ENCODE measurements at places on chromosomes 4 and X.

DNA sequence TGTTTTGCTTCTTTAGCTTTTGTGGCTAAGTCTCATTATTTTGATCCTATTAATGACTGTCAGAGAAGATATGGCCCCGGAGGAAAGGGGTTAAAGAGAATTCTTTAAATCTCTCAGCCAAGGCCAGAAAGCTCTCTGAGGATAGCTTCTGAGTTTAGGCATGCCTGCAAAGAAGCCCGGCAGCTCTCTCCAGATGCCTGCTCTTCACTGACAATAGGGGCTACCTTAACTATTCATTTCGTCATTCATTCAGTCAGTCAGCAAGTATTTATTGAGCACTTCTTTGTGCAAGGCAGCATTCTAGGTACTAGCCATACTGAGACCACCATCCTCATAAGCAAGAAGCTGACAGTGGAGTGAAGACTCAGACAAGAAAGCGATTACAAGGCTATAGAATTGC is 34.0 kb upstream of the BMP15 start:
- no peak for DNase-seq

DNA sequence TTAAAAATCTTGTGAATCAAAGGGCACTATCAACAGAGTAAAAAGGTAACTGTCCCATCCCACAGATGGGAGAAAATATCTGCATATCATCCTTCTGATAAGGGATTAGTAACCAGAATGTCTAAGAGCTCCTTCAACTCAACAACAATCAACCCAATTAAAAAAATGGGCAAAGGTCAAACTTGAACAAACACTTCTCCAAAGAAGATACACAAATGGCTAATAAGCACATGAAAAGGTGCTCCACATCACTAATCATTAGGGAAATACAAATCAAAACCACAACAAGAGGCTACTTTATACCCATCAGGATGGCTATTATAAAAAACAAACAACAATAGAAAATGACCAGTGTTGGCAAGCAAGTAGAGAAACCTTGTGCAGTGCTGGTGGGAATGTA is 43.3 kb downstream of the TMEM165 start:
- DNase-seq = no peak

GRCh38 chr4:151901631-151902030 is 140.8 kb upstream of the GATB start:
- DNase-seq = no peak

GRCh38 chrX:140022482-140022881 is 57.2 kb upstream of the CXorf66 start:
- no peak for DNase-seq

DNA sequence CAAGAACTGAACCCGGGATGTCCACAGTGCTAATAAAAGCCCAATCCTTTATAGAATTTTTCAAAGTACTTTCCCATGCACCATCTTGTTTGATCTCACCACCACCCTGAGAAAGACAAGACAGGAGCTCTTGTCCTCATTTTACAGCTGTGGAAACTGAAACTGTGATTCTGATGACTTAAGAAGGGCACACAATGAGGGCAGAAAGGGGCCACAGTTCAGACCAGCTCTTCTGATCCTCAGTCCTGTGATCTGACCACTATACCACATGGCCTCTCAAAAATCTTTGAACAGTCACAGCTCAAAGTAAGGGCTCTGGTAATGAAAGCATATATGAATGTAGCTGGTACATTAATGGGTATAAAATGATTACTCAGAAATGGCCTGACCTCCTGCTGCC is 127.3 kb upstream of the CPEB2 start:
- no peak for DNase-seq

DNA sequence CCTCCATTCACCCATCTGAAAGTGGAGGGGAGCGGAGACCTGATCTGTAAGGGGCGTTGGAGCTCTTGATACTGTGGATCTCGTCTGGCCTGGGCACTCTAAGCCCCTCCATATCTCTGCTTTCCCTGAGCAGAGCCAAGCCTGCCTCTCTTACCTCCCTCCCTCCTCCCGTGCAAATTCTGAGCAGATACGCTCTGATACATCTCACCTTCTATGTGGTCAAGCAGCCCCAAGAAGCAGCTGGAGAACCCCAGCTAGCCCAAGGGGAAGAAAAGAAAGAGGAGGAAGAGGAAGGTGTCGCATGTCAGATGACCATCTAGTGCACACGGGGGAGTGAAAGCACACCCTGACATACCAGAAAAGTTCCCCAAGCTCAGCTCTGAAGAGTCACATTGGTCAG is 1.9 kb upstream of the DGAT2L6 start:
- DNase-seq = no peak

DNA sequence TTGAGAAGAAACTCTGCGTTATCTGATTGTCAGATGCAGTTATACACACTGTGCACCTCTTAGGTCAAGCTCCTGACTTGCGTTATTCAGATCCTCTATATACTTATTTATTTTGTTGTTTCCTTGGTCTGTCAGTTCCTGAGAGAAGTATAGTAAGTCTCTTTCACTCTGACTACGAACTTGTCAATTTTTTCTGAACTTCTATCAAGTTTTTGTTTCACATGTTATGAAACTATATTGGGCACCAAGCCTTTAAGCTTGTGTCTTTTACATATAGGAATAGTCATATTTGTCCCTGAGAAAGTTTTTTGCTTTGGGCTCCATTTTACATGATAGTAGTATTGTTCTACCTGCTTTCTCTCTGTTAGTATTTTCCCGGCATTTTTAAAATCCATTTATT is 31.7 kb downstream of the ZNF275 start:
- DNase-seq = no peak

- no peak for DNase-seq
Measured at GRCh38 chr4:8778291-8778690, 93.3 kb downstream of the HMX1 start.

DNA sequence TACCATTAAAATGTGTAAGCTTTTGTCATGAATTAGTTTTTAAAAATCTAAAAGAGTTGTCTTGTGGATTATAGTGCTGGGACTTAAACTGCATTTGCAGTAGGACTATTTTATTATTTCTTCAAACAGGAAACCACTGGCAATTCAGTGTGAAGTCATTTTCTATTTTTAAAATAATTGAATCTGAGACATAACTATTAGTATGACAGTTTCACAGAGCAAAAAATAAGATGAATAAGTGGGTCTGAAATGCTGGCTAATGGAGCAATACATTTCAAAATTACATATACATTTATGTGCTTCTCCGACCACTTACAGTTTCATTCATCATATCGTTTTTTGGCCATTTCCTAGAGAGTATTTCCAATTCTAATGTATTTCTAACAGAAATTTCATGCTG is 75.3 kb upstream of the RAPGEF2 start:
- no peak for DNase-seq

DNA sequence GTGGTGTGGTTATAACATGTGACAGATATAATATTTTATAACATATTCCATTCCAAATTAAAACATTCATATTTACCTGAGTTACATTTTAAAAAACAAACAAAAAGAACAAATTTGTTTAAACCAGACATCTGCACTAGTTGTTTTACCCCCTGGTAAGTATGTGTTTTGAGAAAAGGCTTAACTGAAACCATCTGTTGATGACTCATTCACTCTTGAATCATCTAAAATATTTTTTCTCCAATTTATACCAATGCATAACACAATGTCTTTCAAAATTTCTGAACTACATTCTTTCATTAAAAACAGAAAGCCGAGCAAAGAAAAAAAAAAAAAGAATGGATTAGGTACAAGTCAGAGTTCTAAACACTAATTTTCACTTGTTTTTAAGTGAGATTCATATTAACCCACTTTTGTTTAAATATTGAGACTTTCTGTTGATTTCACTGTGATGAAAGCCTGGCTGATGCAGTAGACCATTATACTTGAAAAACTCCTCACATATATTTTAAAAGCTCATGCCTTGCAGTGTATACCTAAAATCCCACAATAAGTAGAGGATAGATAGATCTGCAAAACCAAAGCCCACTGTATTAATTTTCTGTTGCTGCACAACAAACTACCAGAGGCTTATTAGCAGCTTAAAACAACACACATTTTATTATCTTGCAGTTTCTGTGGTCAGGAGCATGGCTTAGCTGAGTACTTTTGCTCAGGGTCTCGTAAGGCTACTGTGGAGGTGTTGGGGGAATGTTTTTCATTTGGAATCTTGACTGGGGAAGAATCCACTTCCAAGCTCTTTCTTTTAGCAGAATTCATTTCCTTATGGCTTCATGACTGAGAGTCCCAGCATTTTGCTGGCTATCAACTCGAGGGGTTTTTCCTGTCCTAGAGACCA is 221.5 kb downstream of the PCDH18 start:
- no peak for DNase-seq

DNA sequence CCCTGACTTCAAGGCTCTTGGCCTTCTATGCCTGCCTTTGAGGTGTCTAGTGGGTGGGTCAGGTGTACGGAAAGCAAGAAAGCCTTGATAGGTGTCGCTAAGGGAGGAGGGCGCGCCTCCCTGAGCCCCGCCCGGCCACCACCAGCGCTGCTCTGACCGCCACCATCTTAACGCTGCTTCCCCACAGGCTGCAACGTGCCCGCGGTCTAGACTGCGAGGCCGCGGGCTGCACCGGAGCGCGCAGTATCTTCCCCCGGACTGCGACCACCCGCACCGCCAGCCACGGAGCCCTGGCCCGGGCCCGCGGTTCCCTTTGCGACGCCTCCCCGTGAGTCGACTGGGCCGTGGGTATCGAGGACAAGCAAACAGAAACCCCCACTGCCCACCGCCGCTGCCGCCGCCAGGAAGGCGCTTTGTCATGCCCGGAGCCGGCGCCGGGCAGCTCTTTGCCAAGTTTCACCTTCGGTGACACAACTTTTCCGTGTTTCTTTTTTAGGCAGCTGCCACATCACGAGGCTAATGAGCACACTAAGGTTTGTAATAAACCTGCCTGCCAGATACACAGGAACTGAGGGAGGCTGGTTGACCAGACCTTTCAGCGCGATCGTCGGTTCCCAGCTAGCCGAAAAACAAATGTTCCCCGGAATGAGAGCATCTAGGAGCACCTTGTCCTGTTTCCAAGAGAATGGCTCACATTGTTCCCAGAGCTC is 335.8 kb upstream of the F9 start:
- DNase-seq = no peak

DNA sequence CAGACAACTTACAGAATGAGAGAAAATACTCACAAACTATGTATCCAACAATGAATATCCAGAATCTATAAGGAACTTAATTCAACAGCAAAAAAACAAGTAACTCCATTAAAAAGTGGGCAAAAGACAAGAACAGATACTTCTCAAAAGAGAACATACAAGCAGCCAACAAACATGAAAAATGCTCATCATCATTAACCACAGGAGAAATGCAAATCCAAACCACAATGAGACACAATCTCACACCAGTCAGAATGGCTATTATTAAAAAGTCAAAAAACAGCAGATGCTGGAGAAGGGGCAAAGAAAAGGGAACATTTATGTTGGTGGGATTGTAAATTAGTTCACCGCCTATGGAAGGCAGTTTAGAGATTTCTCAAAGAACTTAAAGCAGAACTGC is 150.3 kb downstream of the FGF16 start:
- no peak for DNase-seq

DNA sequence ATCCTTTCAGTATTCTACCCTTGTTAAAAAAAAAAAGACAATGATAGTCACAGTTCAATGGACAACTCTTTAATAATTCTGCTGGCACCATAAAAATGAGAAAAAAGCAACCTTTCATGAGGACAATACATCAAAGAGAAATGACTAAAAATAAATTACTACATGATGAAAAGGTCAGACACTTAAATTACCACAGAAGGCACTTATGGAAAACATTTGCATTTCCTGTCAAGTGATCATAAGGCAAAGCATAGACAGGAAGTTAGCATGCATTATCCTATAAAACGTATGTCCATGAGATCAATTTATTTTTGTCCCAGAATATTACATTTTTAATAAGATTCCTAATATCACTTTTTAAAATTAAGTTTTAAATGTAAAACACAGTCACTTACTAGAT is 303.8 kb downstream of the SPOCK3 start:
- DNase-seq = no peak

DNA sequence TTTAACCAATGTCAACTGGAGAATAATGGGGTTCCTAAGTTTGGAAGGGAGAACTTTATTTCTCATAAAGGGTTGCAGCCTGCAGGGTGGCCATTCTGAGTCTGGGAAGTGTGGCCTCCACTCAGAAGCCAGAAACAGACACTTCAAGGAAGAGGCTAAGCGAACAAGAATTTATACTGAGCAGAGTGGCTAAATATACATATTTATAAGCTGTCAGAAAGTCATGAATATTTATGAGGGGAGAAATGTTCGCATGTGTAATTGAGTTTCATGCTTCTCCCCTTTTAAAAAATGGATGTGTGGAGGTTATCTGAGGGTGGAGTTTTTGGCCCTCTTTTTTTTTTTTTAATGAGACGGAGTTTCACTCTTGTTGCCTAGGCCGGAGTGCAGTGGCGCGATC is 78.1 kb upstream of the PLAC8 start:
- DNase-seq = no peak

DNA sequence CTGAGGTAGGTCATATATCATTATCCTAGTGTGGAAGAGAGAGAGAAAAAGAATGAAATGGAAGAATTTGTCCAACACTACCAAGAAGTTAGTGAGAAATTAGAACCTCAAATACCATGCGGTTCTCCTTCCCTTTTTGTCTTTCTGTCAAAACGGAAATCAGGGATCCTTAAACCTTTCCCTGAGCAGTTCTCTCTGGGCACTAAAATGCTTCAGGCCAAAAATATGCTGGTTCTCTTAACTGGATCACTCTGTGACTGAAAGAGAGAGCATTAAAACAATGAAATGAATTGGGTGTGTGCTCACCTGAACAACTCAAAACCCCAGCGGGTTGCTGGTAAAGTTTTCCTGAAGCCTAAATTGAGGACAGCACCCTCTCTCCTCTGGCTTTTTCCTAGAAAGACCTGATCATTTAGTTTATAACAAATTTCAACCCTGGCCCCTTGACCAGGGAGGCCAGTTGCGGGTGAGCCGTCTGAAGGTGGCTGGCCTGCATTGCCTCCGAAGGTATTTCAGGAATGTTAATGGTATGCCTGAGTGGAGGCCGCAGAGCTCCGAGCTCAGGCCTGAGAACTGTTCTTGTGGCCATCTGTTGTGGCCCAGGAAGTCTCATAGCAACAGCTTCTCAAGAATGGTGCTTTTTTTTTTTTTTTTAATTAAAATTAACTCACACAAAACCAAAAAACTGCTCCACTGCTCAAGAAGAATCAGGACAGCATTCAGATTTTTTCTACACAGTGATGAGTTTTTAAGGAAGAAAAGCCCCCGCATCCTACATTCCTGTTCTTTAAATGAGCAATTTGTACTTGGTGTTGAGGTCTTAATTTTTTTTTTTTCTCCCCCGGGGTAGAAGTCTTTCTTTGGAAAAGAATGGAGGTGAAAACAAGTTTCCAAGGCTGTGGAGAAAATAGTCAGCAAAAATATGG is 155.1 kb downstream of the SHROOM3 start:
- no peak for DNase-seq

DNA sequence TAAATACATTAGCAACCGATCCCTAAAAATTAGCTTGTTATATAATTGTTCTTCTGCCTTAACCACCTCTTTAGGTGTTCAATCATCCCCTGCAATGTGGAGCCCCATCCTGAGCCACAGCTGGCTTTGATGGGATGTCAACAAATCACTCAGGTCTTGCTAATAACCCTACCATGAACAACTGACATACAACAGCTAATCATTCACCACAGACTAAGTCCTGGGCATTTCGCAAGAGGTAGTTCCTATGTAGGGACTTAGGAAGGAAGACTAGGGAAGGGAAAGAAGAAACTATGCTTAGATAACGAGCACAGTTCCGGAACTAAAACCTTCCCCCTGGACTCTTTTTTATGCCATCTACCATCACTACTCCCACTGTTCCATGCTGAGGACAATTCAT is 63.6 kb upstream of the PTCHD1 start:
- no peak for DNase-seq

GRCh38 chr4:148330724-148331123 is 111.5 kb downstream of the NR3C2 start:
- DNase-seq = no peak

GRCh38 chr4:140163029-140163810 is 9.2 kb upstream of the MAML3 start:
- no peak for DNase-seq
